ENCODE measurements at places on chromosomes 3 and 15.

GRCh38 chr15:93270937-93271467, 182.0 kb upstream of the RGMA start:
- DNase-seq: no peak

- peak; percentile 9 for DNase-seq
Observed at GRCh38 chr3:146921693-146922092, 316.5 kb upstream of the PLSCR5 start.

DNA sequence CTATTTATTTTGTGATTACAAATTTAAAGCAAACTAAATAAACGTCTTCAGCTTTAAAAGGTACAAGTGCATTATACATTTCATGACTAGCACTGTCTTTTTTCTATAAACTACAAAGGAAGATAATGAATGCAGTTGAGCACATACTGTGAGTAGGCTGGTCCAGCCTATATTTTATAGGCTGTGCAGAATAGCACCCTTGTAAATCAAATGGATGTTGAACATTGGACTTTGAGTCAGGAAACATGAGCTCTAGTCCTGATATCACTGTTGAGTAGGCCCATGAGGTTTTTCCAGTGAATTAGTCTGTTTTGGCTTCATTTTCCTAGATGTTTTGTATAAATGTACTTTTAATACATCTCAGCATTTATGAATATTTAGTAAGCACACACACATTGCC, 447.3 kb upstream of the KCNMB2 start:
- DNase-seq: no peak

- no peak for DNase-seq
Observed at GRCh38 chr3:105101603-105102002, 265.1 kb upstream of the ALCAM start.

DNA sequence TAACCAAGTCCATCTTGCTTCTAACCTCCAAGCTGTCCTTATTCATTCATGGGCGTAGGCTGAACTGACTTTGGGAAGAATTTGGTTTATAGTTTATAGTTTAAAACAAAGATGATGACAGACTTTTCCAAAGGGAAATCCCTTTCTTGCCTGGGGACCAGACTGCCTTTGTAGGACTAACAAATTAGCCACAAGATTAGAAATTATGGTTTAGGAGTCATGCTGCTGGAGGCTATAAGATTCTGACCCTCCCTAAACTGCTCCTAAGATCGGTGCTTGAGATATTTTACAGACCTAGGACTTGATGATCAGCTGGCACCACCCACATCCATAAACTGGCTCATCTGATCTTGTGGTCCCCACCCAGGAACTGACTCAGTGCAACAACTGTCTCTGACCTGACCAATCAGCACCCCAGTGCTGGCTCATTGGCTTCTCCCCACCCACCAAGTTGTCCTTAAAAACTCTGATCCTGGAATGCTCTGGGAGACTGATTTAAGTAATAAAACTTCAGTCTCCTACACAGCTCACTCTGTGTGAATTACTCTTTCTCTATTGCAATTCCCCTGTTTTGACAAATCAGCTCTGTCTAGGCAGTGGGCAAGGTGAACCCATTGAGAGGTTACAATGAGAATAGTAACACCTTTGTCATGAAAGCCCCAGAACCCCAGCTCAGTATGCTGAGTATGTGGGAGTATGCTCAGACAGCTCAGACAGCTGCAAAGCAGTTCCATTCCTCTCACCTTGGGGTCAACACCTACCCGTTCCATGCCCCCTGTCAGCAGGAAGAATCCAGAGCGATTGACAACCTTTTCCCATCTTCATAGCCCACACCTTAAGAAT, 51.6 kb upstream of the C15orf39 start:
- peak; percentile 48 for DNase-seq

DNA sequence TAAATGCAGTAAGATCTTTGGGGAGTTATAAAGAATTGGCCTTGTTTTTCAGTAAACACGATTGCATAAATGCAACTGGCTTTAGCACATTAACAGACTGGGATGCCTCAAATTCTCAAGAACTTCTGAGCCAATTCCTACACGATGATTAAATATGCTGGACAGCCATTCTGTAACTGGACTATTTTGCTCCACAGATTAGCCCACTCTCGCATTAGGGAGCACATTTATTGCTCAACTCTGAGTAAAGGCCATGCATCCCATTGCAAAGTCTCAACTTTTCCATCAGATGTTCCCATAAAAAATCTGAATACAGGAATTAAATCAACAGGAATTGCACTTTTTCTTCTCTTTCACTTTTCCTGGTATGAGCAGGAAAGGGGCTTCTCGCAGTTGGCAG, 66.7 kb upstream of the PRICKLE2 start:
- DNase-seq: peak; percentile 93

- DNase-seq: peak; percentile 85
Observed at GRCh38 chr3:149553781-149554451, 79.4 kb downstream of the TM4SF4 start.

DNA sequence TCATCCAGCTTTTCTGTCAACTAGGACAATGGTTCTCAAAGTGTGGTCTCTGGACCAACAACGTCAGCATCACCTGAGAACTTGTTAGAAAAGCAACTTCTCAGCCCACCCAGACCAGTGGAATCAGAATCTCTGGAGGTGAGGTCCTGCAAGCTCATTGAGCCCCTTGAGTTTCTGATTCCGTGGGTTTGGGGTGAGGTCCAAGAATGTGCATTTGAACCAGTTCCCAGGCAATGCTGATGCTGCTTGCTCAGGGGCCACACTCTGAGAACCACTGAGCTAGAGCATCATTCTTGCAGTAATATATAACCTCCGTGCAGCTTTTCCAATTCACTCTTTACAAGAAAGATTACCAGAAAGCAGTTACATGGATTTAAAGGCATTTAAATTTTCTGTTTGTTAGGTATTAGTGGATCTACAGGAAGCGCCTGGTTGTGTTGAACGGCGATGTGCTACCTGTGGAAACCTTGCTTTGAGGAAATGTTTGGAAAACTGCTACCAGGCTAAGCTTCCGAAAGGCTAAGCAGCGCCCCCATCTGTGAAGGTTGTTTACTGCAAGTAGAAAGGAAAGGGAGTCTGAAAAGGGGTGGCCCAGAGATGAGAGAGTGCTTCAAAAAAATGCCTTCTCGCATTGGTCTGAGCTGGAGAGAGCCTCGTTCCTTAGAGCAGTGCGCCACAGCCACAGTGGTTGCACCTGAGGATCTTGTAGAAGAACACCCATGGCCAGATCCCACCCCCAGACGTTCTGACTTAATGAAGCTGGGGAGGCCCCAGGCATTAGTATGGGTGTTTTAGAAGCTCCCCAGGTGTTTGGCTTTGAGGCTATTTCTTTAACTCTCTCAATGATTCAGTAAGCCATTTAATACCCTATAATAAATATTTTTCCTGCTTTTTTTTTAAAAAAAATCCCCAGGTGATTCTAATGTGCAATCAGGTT, 50.0 kb downstream of the RLBP1 start:
- DNase-seq: peak; percentile 43

- no peak for DNase-seq
Observed at GRCh38 chr3:41482134-41482533, 282.8 kb downstream of the CTNNB1 start.

DNA sequence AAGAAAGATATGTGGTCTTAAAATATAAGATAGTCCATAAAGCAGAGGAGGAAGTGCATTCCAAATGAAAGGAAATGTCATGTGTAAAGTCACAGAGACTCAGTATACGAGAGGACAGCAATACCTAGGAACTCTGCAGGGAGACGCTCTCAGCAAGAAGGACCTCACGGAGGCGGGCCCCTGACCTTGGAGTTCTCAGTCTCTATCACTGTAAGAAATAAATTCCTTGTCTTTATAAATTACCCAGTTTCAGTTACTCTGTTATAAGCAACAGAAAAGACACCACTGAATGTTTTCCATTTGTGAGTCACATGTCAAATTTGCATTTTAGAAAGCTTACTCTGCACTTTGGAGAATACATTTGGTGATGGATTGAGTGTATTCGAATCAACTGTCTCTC, 140.6 kb downstream of the GBE1 start:
- no peak for DNase-seq

DNA sequence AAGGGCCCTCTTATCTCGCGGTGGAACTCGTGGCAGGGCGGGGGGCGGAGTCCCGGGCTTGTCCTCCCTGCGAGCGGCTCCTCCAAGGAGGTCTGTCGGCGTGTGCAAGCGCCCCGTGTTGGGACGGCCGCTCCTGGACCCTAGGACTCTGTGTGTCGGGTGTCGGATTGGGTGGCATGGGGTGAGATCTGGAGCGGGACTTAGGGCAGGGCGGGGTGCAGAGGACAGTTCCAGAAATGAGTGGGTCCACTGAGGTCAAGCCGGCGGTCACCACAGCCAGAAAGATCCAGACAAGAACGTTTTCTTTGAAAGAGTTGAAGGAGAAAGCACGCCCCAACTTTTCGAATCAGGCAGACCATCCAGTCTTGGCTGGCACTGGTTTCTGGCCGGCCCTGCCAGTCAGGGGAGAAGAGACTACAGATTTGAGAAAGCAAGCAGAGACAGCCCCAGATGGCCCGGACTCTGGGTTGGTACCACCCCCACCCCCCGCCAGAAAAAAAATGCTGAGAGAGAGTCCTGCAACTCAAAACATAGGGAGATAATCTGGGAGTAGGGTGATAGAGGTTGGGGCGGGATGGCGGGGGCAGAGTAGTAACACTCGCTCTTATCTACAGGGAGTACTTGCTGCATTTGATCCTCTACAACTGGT, 784 bp upstream of the CISH start:
- DNase-seq: no peak

DNA sequence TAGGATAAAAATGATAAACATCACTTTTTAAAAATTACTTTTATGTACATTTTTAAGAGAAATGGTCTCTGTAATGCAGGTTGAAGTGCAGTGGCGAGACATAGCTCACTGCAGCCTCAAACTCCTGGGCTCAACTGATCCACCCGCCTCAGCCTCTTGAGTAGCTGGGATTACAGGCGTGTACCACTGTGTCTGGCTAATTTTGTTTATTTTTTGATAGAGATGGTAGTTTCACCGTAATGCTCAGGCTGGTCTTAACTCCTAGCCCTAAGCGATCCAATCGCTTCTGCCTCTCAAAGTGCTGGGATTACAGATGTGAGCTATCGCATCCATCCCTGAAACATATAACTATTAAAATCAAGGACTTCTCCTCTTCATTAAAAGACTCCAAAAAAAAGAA, 63.1 kb upstream of the CSPG5 start:
- DNase-seq: no peak

DNA sequence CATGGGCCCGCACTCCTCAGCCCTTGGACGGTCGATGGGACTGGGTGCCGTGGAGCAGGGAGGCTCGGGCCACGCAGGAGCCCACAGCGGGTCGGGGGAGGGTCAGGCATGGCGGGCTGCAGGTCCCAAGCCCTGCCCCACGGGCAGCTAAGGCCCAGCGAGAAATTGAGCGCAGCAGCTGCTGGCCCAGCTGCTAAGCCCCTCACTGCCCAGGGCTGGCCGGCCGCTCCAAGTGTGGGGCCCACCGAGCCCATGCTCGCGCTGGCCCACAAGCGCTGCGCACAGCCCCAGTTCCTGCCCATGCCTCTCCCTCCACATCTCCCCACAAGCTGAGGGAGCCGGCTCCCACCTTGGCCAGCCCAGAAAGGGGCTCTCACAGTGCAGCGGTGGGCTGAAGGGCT, 259.4 kb downstream of the VGLL3 start:
- no peak for DNase-seq

- peak; percentile 45 for DNase-seq
Observed at GRCh38 chr15:58392611-58393161, 39.1 kb upstream of the LIPC start.

- DNase-seq: peak; percentile 23
Observed at GRCh38 chr3:43388915-43389314, 102.6 kb downstream of the SNRK start.

- DNase-seq: peak; percentile 35
Observed at GRCh38 chr3:177211503-177212277, 14.4 kb upstream of the TBL1XR1 start.

GRCh38 chr3:181176601-181177000, 187.1 kb upstream of the DNAJC19 start:
- peak; percentile 59 for DNase-seq
